Activated T-helper 1 cell treated with Interleukin-2 at 50 U/mL for 16 hours (primary cell): ENCODE measurements at places on chromosomes 12 and 14.
A peak's percentile ranks its signal among the peaks of the same experiment; 100 is the strongest.

DNA sequence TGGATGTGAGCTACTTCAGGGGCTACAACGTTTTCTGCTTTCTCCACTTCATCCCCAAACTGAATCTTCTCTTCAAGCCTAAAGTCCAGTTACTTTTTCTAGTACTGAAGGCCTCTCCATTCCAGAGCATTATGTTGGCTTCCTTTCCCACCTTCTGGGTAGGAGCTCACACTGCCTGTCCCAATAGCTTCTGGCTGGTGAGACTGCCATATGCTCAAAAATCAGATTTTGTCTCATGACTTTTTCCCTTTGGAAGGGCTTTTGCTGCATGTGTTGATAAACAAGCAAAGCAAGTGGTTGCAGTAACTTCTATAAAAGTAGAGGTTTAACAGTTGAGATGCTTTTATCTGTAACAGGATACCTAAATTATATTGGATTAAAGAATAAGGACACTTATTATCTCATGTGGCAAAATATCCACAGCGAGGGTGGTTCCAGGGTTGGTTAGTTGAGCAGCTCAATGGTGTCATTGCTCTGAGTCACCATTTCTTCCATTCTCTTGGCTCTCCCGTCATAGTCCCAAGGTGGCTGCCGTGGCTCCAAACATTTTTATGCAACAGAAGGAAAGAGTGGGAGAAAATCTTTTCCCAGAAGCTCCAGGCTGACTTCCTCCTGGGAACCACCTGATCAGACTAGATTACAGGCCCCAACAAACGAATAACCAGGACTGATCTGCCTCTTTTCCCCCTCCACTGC lies 15.1 kb upstream of the PPFIBP1 start:
- no peak for DNase-seq

GRCh38 chr12:23236811-23237210 lies 611.8 kb downstream of the ETNK1 start:
- no peak for DNase-seq

- no peak for DNase-seq
These were observed 59.7 kb downstream of the DAO start for GRCh38 chr12:108939594-108939993.

DNA sequence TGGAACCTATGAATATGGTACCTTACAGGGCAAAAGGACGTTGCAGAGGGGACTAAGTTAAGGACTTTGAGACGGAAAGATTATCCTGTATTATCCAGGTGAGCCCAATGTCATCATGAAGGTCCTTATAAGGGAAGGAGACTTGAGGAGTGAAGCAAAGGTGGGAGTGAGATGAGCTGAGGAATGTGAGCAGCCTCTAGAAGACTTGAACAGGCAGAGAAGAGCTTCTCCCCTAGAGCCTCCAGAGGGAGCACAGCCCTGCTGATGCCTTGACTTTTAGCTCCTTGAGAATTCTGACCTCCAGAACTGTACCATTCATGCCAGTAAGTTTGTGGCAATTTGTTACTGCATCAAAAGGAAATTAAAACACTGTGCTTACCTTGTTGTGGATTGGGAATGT lies 41.8 kb upstream of the DCD start:
- DNase-seq, result no peak

DNA sequence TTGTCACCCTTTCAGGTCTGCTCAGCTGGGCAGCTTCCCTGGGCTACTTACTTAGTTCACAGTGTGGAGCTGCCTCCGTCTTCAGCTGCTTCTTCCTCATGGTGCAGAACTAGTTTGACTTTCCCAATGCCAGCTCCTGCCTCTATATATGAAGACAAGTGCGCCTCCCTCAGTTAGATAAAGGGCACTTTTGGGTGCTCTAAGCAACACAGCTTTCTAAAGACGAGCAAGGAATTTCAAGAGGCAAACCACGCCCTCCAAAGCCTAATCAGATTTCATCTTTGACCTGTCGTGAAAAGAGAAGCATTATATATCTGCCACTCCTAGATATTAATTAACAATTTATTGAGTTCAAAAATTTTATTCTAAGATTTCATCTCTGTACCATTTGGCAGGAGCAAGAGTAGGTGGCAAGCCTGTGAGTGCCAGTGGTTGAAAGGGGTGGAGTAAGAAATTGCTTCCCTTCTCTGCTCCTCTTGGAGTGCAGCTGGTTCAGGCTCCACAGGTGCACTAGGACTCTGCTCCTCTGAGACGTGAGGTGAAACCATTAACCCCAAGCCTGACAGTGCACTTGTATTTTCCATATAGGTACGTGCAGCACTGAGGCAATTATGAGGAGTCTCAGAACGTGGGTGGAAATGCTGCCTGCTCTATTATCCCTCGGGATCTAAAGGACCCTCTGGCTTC lies 2.1 kb upstream of the SLC11A2 start:
- no peak for DNase-seq

DNA sequence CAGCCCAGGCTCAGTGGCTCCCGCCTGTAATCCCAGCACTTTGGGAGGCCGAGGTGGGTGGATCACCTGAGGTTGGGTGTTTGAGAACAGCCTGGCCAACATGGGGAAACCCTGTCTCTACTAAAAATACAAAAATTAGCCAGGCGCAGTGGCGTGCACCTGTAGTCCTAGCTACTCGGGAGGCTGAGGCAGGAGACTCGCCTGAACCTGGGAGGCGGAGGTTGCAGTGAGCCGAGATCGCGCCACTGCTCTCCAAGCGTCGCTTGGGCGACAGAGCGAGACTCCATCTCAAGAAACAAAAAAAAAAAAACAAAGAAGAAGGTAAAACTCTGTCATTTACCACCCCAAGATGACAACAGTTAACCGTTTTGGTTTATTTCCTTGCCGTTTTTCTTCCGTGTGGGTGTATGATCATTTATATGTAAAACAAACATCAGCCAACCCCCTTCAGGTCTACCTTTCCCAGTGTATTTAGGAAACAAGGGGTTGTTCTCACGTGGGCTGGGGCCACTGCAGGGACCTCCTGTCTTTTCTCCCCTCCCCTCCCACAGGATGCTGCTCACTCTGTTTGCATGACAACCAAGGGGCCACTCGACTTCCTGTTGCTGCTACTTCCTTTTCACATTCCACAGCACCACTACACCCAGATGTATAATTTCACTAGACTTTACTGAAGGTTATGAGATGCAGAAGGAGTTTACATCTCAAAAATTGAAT lies 13.6 kb downstream of the TTC9 start:
- DNase-seq, result peak; percentile 59

DNA sequence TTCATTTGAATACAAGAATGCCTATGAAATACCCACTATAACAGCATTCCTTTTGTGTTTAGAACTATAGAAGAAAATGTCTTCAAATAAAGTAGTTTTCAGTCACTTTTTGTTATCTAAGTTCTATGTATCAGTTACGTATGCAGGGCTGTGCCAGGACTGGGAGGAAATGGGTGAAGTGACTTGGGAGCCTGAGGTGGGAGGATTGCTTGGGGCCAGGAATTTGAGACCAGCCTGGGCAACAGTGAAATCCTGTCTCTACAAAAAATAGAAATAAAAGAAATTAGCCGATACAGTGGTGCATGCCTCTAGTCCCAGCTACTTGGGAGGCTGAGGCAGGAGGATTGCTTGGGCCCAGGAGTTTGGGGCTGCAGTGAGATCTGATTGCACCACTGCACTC lies 22.9 kb upstream of the MANSC4 start:
- no peak for DNase-seq

- DNase-seq, result no peak
These were observed 27.4 kb upstream of the PTHLH start for GRCh38 chr12:27999970-28000369.

DNA sequence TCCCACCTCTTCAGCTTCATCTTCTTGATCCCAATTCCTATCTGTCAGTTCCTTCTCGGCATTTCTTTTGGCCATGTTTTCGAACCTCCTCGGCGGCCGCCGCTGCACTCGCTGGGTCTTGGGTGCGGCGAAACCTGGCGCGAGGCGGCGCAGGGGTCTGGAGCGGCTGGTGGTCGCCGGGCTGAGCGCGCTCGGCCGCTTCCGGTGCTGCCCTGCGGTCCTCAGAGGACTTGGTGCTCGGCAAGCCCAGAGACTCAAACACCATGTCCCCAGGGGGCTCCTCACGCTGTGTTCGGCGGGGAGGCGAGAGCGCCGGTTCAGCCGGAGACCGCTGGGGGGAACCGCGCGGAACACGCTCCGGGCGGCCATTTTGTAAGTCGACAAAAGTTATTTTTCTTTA lies 51.8 kb downstream of the PPP1R36 start:
- DNase-seq, result no peak

GRCh38 chr14:53570411-53571387 lies 385.9 kb downstream of the BMP4 start:
- DNase-seq, result no peak

- DNase-seq, result no peak
These were observed 43.5 kb downstream of the IGF1 start for GRCh38 chr12:102436867-102437266.
